ENCODE measurements at places on chromosomes 5 and 9. TPM values are rescaled to one million over a fixed set of nuclear protein-coding genes. Genes with fewer than 3 reads are reported as not detected.

Gene OR1Q1
- total RNA-seq, result not detected

Gene ADRA1B
- total RNA-seq, result 2.9 TPM

Gene OR1J2
- total RNA-seq, result not detected

Gene GABBR2
- not detected for total RNA-seq

Gene FCHO2
- 25.8 TPM for total RNA-seq

Gene ASPN
- total RNA-seq, result 1.5 TPM

Gene GRM6
- not detected for total RNA-seq

Gene NXNL2
- total RNA-seq, result not detected

Gene BTNL9
- 96.5 TPM for total RNA-seq

Gene DROSHA
- total RNA-seq, result 32.2 TPM

DNA sequence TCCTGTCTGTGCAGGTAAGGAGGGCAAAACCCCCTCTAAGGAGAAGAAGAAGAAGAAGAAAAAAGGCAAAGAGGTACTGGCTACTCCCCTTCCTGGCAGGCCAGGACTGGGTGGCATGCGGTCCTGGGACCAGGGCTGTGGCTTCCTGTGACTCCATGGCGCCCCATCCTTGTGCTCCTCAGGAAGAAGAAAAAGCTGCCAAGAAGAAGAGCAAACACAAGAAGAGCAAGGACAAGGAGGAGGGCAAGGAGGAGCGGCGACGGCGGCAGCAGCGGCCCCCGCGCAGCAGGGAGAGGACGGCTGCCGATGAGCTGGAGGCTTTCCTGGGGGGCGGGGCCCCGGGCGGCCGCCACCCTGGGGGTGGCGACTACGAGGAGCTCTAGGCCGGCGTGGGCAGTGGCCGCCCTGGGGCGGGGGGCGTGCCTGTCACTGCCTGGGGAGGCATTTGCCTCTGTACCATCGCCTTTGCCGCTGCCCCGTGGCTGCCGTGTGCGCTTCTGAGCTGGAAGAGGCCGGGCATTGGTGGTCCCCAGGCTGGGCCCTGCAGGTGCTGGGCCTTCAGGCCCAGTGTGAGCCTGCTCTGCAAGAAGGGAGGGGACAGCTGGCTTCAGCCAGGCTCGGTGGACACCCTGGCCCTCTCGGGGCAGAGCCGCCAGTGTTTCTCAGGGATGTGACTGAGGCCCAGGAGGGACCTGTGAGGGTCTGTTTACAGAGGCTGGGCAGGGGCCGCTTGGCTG lies 2.0 kb upstream of the AJM1 start:
- DNase-seq, result no peak
- no peak overlapping the region for H3K4me3 ChIP-seq
- H3K27ac ChIP-seq, result peak overlapping the region; percentile 80
- H3K4me1 ChIP-seq, result peaks cover 29% of the 10 kb centered on the region

DNA sequence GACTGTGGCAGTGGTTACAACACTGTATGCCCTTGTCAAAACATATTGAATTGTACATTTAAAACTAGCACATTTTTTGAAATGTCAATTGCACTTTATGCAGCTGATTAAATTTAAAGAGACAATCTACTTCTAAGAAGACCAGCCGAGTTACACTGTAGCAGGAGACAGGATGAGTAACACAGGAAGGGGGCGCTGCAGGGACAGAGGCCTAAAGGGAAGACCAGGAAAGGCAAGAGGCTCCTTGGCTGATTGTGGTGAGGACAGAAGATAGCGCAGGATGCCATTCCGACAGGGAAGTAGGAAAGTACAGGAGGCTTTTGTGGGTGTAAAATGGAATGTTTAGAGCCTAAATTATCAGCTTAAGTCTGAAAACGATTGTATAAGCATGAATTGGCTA lies 28.2 kb upstream of the PPP2R2B start:
- no peak for DNase-seq
- H3K27ac ChIP-seq, result no peak overlapping the region
- no peaks in the 10 kb centered on the region for H3K4me1 ChIP-seq
- no peaks in the 10 kb centered on the region for H3K27me3 ChIP-seq
- no peaks in the 10 kb centered on the region for H3K36me3 ChIP-seq
- no peak overlapping the region for H3K4me3 ChIP-seq

DNA sequence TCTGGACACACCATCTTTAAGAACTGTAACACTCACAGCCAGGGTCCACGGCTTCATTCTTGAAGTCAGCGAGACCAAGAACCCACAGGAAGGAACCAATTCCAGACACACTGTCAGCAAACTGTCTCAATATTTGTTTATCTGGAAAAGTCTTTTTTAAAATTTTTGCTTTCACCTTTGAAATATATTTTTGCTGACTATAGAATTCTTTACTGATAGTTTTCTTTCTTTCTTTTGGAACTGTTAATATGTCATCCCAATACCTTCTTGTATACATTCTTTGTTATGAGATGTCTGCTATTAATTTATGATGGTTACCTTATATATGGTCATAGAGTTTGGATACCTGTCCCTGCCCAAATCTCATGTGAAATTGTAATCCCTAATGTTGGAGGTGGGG lies 145.1 kb upstream of the IRX4 start:
- H3K36me3 ChIP-seq, result no peaks in the 10 kb centered on the region
- no peak for DNase-seq
- no peak overlapping the region for H3K27ac ChIP-seq
- H3K4me3 ChIP-seq, result no peak overlapping the region
- no peaks in the 10 kb centered on the region for H3K4me1 ChIP-seq
- no peaks in the 10 kb centered on the region for H3K27me3 ChIP-seq

GRCh38 chr9:77649109-77649812 lies 1.1 kb upstream of the GNA14 start:
- H3K36me3 ChIP-seq, result no peaks in the 10 kb centered on the region
- H3K4me3 ChIP-seq, result peak overlapping the region; percentile 60
- no peak for DNase-seq
- H3K4me1 ChIP-seq, result peaks cover 26% of the 10 kb centered on the region
- peak overlapping the region; percentile 75 for H3K27ac ChIP-seq

GRCh38 chr9:120080849-120081248 lies 499.1 kb downstream of the CDK5RAP2 start:
- no peaks in the 10 kb centered on the region for H3K4me1 ChIP-seq
- H3K36me3 ChIP-seq, result no peaks in the 10 kb centered on the region
- no peak overlapping the region for H3K4me3 ChIP-seq
- H3K27ac ChIP-seq, result no peak overlapping the region

DNA sequence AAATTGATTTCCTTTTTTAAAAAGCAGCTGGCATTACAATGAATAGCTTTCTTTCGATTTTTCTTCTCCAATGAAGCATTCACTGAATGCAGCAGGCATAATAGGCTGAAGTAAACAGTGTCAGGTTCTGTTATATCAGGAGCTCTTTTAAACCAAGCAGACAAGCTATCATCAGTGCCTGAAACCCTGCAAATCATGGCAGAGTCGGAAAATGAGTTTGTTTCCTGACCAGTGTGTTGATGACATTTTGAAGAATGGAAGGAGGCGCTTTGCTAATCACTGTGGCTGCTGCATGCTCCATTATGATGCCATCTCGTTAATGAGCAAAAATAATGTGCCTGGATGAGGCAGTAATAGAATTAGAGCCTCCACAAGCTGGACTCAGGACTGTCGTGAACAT lies 284.5 kb downstream of the ZNF608 start:
- H3K27me3 ChIP-seq, result no peaks in the 10 kb centered on the region
- no peaks in the 10 kb centered on the region for H3K4me1 ChIP-seq
- H3K4me3 ChIP-seq, result no peak overlapping the region
- DNase-seq, result no peak
- no peaks in the 10 kb centered on the region for H3K36me3 ChIP-seq

DNA sequence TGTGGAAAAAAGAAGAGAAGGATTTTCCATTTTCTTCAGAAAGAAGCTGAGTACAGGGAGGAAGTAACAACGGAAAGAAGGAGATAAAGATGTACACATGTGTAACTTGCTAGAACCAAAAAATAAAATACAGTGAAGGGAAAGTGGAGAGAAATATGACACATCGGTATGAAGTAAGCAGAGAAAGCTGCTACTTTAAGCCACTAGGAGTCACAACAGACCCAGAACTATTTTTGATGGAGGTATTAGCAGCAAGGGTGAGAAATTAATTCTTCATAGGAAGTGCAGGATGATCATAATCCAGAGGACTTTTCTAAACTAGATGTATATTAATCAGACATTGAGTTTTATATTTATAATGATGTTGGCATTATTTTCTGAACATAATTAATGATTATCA lies 88.5 kb downstream of the FAM174A start:
- no peaks in the 10 kb centered on the region for H3K4me1 ChIP-seq
- no peaks in the 10 kb centered on the region for H3K27me3 ChIP-seq
- H3K27ac ChIP-seq, result no peak overlapping the region
- no peaks in the 10 kb centered on the region for H3K36me3 ChIP-seq
- H3K4me3 ChIP-seq, result no peak overlapping the region
- no peak for DNase-seq

GRCh38 chr9:16601991-16602390 lies 268.5 kb downstream of the BNC2 start:
- H3K27ac ChIP-seq, result no peak overlapping the region
- DNase-seq, result no peak
- peaks cover 8% of the 10 kb centered on the region for H3K4me1 ChIP-seq
- no peak overlapping the region for H3K4me3 ChIP-seq

DNA sequence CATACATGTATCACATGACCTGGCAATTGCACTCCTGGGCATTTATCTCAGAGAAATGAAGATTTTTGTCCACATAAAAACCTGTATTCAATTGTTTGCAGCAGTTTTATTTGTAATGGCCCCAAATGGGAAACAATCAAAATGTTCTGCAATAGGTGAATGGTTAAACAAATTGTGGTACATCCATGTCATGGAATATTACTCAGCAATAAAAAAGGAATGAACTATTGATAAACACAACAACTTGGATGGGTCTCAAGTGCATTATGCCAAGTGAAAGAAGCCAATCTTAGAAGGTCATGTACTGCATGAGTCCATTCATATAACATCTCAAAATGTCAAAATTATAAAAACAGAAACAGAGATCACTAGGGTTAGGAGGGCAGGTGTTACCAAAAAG lies 1.5 kb upstream of the NDUFS4 start:
- H3K27me3 ChIP-seq, result peaks cover 20% of the 10 kb centered on the region
- H3K27ac ChIP-seq, result no peak overlapping the region
- no peak for DNase-seq
- no peak overlapping the region for H3K4me3 ChIP-seq

GRCh38 chr5:39697881-39698280 lies 273.1 kb upstream of the DAB2 start:
- no peaks in the 10 kb centered on the region for H3K27me3 ChIP-seq
- H3K27ac ChIP-seq, result no peak overlapping the region
- H3K36me3 ChIP-seq, result no peaks in the 10 kb centered on the region
- DNase-seq, result no peak
- H3K4me3 ChIP-seq, result no peak overlapping the region

DNA sequence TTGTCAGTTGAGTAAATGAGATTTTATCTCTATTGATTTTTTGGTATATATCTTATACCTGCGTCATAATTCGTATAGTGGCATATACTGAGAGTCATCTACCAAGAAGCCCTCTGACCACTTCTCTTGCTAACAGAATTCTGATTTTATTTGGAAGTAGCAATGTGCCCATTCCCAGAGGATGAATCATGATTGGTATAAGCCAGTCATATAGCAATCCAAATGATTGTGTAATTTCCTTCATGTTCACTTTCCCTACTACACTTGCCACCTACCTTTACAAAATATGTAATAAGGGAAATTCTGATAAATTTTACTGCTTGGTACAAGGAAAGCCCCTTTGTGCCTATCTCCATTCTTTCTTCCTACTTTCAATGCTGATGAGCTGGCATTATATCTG lies 16.1 kb upstream of the ZNF462 start:
- DNase-seq, result no peak
- no peaks in the 10 kb centered on the region for H3K4me1 ChIP-seq
- H3K27me3 ChIP-seq, result no peaks in the 10 kb centered on the region
- no peaks in the 10 kb centered on the region for H3K36me3 ChIP-seq
- no peak overlapping the region for H3K27ac ChIP-seq

- DNase-seq, result no peak
- H3K4me1 ChIP-seq, result no peaks in the 10 kb centered on the region
- H3K27ac ChIP-seq, result no peak overlapping the region
- H3K36me3 ChIP-seq, result no peaks in the 10 kb centered on the region
- H3K4me3 ChIP-seq, result no peak overlapping the region
These were observed 19.4 kb downstream of the EFNA5 start for GRCh38 chr5:107651325-107651724.

GRCh38 chr5:151659001-151659754 lies 27.5 kb downstream of the SPARC start:
- H3K36me3 ChIP-seq, result no peaks in the 10 kb centered on the region
- H3K4me3 ChIP-seq, result no peak overlapping the region
- H3K27ac ChIP-seq, result no peak overlapping the region
- peaks cover 2% of the 10 kb centered on the region for H3K4me1 ChIP-seq
- H3K27me3 ChIP-seq, result no peaks in the 10 kb centered on the region
- DNase-seq, result peak; percentile 85

- H3K4me1 ChIP-seq, result peaks cover 51% of the 10 kb centered on the region
- H3K36me3 ChIP-seq, result no peaks in the 10 kb centered on the region
- DNase-seq, result no peak
- H3K27ac ChIP-seq, result peak overlapping the region; percentile 80
- no peaks in the 10 kb centered on the region for H3K27me3 ChIP-seq
These were observed 255.5 kb downstream of the ARRDC3 start for GRCh38 chr5:91127456-91128081.

GRCh38 chr5:142211918-142212317 lies 103.3 kb downstream of the NDFIP1 start:
- H3K36me3 ChIP-seq, result no peaks in the 10 kb centered on the region
- no peaks in the 10 kb centered on the region for H3K4me1 ChIP-seq
- no peak overlapping the region for H3K27ac ChIP-seq

DNA sequence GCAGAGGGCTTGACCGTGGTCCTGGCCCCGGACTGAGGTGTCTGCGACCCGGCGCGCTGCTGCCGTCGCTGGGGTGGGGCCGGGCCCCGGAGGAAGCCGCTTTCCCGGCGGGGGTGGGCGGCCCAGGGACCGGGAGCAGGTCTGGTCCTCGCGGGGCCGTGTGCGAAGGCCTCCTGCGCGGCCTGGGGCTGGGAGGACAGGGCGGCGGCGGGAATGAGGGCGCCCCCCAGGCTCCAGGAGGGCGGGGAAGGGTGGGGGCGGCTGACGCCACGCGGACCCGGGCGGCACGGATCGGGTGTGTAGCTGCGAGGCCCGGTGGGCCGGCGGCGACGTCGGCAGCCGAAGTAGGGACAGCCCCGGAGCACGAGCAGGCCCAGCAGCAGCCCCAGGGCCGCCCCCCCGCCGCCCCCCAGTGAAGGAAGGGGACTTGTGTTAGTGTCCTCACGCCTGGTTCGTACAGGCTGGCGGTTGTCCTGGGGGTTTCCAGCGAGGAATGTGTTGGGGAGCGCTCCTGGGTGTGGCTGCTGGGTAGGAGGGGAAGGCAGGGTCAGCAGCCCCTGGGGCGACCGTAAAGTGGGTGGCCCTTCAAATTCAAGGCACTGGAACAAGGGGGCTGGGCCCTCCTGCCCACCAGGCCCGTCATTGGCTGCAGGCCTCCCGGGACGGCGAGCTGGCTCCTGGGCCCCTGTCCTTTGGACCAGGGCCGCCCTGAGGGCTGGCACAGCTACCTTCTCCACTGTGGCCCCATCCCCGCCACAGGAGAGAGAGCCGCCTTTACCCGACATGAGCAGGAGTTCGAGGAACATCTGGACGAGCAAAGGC lies 597 bp upstream of the TMEM250 start:
- peaks cover 11% of the 10 kb centered on the region for H3K27me3 ChIP-seq
- peaks cover 34% of the 10 kb centered on the region for H3K4me1 ChIP-seq
- peak overlapping the region; percentile 98 for H3K27ac ChIP-seq
- peak; percentile 47 for DNase-seq
- peak overlapping the region; percentile 89 for H3K4me3 ChIP-seq

GRCh38 chr5:126069329-126069728 lies 353.9 kb upstream of the GRAMD2B start:
- H3K27ac ChIP-seq, result no peak overlapping the region
- H3K4me1 ChIP-seq, result no peaks in the 10 kb centered on the region
- H3K27me3 ChIP-seq, result no peaks in the 10 kb centered on the region
- no peaks in the 10 kb centered on the region for H3K36me3 ChIP-seq
- no peak for DNase-seq

Measured in transverse colon (tissue), 4 donors.